Activated T-helper 1 cell treated with Interleukin-2 at 50 U/mL for 16 hours (primary cell): ENCODE measurements at places on chromosomes 16 and 17.

GRCh38 chr17:56292578-56292977 is 139.3 kb downstream of the ANKFN1 start:
- no peak for DNase-seq

- DNase-seq, result no peak
These were observed 23.1 kb downstream of the COPRS start for GRCh38 chr17:31835984-31836383.

- no peak for DNase-seq
These were observed 135.6 kb upstream of the N4BP1 start for GRCh38 chr16:48745541-48745940.

GRCh38 chr17:62617894-62618472 is 9.5 kb upstream of the MRC2 start:
- DNase-seq, result no peak

DNA sequence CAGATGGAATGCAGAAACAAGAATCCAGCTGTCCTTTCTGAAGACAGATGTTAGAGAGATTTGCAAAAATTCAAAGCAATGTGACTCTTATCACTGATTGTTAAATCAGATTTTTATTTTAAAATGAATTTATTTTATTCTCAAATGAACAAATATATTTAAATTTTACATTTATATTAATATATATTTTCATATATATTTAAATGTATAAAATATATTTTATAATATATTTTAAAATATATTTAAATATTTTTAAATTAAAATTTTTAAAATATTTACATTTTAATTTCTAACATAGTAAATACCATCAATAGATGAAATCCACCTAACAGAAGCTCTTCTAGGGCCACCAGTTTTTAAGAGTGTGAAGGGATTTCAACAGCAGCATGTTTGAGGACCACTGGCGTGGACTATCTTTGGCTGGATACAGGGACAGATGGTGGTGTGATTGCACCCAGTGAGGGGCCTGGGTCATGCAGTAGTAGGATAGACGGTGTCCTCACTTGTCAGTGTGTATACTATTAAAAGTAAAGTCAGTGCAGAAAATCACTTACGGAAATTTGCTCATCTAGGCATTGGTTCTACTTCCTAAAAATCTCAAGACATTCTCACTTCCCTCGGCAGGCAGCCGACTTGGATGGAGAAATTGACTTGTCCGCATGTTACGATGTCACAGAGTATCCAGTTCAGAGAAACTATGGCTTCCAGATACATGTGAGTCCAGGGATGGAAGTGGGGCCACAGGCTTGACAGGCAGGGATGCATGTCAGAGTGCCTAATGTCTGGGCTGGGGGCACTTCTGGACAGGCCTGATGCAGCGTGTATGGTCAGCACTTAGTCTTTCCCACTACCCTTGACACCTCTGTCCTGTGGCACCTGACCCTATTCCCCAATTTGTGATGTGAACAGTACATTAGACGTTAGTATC is 56.3 kb downstream of the PLD6 start:
- no peak for DNase-seq

GRCh38 chr17:59337741-59338299 is 6.4 kb downstream of the YPEL2 start:
- no peak for DNase-seq

DNA sequence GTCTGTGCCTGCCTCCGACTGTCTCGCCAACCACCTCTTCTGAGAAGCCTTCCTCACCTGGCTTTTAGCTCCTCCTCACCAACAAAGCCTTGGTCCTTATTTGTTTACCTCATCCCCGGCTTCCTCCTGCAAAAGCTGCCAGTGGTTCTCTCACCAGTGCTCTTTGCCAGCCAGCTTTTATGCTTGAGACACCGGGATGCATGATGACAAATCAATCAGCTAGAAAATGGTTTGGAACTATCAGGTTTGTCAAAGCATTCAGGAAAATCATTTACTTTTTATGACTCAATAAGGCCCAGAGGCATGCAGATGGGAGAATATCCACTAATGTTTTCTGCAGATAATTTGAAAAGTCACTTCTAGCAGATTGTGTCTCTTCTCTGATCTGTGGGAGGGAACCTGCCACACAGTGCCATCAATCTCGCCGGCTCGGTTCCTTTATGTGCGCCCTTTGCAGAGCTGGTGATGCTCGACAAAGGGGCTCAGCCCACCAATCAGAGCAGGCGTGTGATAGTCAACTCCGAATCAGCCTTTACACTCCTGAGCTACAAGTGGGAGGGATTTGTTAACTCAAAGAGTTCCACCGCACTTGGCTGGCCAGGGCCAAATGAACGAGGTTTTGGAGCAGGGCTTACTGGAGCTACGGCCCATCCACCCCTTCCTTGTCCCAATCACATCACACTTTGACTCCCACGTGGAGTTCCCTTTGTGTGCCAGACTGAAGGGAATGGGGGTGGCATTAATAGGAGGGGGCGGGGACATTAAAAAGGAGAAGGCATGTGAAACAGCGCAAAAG is 85.8 kb downstream of the MRC2 start:
- DNase-seq, result no peak

DNA sequence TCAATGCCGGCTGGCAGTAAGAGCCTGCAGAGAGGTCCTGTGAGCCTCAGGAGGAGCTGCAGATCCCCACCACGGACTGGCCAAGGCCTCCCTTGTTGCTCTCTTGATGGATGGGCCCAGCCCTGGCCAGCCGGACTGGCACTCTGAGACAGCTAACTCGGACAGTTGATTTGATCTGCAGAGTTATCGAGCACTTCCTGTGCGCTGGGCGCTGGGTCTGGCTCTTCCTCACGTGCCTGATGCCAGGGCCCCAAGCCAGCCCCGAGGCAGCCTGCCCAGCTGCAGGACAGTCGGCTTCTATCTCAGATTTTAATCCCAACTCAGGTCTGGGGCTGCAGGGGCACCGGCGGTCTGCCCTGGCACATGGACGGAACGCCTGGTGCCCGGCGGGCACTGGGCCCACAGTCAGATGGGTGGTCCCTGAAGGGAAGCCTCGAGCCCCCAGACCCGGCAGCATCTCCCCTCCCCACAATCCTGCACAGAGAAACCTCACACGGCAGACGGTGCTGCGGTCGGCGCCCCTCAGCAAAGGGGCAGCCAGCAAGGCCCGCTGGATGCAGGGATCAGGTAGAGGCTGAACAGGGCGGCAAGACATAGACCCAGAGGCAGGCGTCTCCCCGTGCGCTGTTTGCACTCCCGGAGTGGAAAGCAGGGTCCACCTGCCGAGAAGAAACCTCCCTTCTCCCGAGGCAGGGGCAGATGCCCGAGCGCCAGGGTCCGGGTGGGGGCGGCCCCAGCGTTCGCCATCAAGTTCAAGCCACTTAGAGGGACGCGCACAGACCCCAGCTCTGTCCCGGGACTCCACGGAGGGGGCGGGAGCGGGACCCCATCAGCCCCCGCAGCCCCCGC is 34.0 kb downstream of the TIMM22 start:
- no peak for DNase-seq

DNA sequence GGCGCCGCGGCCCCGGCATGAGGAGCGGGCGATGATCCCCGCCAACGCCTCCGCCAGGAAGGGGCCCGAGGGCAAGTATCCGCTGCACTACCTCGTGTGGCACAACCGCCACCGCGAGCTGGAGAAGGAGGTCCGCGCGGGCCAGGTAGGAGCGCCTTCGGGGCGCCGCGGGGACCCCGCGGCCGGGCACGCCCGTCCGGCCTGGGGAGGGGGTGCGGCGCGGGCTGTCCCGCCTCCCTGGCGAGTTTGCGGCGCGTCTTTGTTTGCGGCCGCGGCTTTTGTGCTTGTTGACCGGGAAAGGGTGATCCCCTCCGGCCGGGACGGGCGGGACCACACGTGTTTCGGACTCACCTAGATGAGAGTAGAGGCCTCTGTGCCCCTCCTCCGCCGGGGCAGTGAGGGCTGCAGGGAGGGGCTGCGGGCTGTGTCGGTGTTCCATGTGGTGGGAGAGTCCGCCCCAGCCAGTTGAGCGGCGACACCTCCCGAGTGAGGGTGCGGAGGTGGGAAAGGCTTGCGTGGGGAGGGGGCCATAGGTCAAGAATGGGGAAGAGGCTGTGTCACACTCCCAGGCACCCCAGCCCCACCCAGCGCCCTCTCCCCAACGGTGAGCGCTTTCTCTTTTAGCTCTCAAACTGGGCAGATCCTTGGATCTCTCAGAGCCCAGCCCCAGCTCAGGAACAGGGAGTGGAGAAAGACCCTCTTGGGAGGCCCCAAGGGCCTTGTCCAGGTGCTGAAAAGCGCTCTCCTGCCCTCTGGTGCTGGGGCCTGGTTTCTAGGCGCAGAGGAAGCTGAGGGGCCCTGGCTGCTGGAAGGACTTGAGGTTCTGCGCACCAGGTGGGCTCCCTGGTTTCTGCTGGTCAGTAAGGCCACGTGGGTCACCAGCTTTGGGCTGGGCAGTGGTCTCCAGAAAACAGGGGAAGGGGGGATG is 923 bp downstream of the ANKRD13B start:
- no peak for DNase-seq

DNA sequence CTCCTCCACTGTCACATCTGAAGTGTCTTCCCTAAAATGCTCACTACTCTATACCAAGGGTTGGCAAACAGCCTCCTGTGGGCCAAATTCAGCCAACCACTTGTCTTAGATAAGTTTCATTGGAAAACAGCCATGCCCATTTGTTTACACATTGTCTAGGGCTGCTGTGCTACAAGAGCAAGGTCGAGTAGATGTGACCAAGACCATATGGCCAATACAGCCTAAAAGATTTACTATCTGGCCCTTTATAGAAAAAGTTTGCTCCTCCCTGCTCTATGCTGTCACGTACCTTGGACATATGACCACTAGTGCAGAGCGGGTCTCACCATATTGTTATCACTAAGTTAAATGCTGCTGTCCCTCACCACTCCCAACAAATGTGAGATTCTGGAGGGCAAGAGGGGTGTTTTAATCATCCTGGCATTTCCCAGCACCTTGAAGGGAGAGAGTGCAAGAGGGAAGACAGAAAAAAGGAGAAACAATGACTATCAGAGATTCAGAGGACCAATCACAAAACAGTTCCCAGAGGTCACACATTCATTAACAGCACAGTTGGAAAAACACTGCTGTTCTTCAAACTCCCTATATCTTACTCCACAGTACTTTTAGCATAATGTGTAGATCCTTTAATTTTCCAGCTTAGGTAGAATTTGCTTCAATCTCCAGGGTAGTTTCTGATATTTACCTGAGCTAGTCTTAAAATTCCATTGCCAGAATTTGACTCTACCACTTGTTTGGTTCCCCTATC is 13.2 kb downstream of the LSM12 start:
- no peak for DNase-seq

- no peak for DNase-seq
These were observed 15.7 kb downstream of the CARHSP1 start for GRCh38 chr16:8853150-8853549.

GRCh38 chr17:77485089-77485833 is 344.5 kb downstream of the SEC14L1 start:
- DNase-seq, result no peak

- DNase-seq, result no peak
These were observed 10.9 kb upstream of the CHST6 start for GRCh38 chr16:75506107-75506506.

DNA sequence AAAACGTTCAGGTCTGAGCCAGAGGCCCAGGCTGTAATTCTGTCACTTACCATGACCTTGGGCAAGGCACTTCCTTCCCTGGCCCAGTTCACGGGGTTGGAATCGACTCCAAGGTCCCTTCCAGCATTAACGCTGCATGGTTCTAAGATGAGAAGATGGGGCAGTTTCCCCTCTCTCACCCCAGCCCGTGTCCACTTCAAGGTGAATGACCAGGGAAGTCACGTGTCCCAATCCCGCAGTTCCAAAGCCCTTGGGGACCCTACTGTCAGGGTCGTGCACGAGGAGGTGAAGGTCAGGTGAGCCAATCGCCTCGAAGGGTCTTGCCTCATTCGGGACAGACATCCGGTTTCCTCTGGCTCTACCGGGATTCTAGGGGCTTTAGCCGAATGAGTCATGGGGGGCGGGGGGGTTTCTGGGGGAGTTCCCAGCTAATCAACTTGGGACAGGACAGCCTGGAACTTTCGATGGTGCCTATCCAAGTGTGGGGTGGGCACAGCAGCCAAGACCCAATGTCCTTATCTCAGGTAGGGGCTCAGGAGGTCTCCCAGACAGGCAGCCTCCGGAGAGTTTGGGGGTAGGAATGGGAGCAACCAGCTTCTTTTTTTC is 762 bp upstream of the CSF3 start:
- DNase-seq, result no peak

- no peak for DNase-seq
These were observed 43.9 kb downstream of the NKD1 start for GRCh38 chr16:50591800-50592771.

DNA sequence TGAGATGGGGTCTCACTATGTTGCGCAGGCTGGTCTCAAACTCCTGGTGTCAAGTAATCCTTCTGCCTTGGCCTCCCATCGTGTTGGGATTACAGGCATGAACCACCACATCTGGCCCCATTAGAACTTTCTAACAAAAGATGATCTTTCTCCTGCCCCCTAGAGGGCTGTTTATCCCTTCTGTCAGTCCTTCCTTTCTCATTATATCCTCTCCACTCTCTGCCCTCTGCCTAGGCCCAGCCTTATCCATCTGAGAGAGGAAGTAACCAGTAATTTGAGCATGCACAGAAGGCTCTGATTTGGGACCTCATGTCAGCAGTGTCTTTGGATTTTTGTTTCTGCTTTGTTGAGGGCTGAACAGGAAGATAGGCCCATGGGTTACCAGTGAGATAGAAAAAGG is 4.4 kb upstream of the DHX40 start:
- DNase-seq, result no peak

- no peak for DNase-seq
These were observed 454.3 kb upstream of the EEF2KMT start for GRCh38 chr16:5551909-5552308.

GRCh38 chr17:21177854-21178600 is 35.9 kb downstream of the TMEM11 start:
- DNase-seq, result no peak

DNA sequence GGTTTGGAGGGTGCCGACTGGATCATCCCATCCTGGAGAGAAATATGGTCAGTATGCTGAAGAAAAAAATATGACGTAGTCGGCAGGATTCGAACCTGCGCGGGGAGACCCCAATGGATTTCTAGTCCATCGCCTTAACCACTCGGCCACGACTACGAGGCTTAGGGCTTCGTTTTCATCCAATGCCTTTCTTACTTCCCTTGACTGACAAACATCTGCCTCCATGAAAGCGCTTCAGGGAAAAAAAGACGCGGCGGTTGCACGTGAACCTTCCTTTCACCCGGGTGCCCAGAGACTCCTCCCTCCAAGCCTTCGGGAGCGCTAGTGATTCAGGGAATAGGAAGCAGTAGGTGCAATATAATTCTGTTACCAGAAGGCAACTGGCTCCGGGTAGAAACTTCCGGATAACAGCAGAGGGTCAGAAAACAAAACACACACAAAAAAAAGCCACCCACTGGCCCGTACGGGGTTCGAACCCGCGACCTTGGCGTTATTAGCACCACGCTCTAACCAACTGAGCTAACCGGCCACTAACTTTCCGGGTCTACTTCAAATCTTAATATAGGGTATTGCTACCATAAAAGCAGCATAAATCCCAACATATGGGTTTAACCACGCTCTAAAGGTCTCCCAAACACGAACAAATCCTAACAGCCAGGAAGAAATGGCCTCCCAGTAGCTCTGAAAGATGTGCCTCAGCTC is 16.3 kb upstream of the AURKB start:
- DNase-seq, result no peak

GRCh38 chr17:69342896-69343644 is 16.1 kb upstream of the ABCA5 start:
- no peak for DNase-seq

- DNase-seq, result no peak
These were observed 17.5 kb downstream of the GUCY2D start for GRCh38 chr17:8019665-8020650.
